ENCODE measurements at places on chromosomes 3 and 15. TPM values are rescaled to one million over a fixed set of nuclear protein-coding genes. Genes with fewer than 3 reads are reported as not detected.

TBL1XR1 gene
- 91.5 TPM for polyA plus RNA-seq

MINDY4B gene
- polyA plus RNA-seq: 0.65 TPM

COL6A5 gene
- polyA plus RNA-seq: 0.11 TPM

XIRP1 gene
- polyA plus RNA-seq: 183 TPM

TMEM212 gene
- 0.15 TPM for polyA plus RNA-seq

DET1 gene
- 10.0 TPM for polyA plus RNA-seq

GPR176 gene
- polyA plus RNA-seq: 18.5 TPM

ERICH6 gene
- polyA plus RNA-seq: not detected

NDN gene
- 185 TPM for polyA plus RNA-seq

PLSCR5 gene
- polyA plus RNA-seq: not detected

GNAT1 gene
- polyA plus RNA-seq: not detected

MAGI1 gene
- 16.3 TPM for polyA plus RNA-seq

IL16 gene
- 8.8 TPM for polyA plus RNA-seq

TRIM69 gene
- polyA plus RNA-seq: 15.5 TPM

TICRR gene
- 3.5 TPM for polyA plus RNA-seq

C3orf20 gene
- polyA plus RNA-seq: 0.05 TPM

TM4SF1 gene
- not detected for polyA plus RNA-seq

CCDC80 gene
- polyA plus RNA-seq: 44.2 TPM

FBXO40 gene
- polyA plus RNA-seq: 1.6 TPM

SIDT1 gene
- 2.6 TPM for polyA plus RNA-seq

BSN gene
- not detected for polyA plus RNA-seq

KPNA4 gene
- polyA plus RNA-seq: 84.4 TPM

SYNPR gene
- not detected for polyA plus RNA-seq

All from muscle of arm (tissue), 14 donors.